CD4-positive, alpha-beta T cell treated with Interleukin-10 for 1 hour (primary cell): ENCODE measurements at places on chromosomes 11 and 22.
A peak's percentile ranks its signal among the peaks of the same experiment; 100 is the strongest.

GRCh38 chr11:102177974-102178631, 67.9 kb downstream of the YAP1 start:
- DNase-seq: no peak

GRCh38 chr22:20009018-20009491, 7.6 kb downstream of the ARVCF start:
- DNase-seq: no peak

DNA sequence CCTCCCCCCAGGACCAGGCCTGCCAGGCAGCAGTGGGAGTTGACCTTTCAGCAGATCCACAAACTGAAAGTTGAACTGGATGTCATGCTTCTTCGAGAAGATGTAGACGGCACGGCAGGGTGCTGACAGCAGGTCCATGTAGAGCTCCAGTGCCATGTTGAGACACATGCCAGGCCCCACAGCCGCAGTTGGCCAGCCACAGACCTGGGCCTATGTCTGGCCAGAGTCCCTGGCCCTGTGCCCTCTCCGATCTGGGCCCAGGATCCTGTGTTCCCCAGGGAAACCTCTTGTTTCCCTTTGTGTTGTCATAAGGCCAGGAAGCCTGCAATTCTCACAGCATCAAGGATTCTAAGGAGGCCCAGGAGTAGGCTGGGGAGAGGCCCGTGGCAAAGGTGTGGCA, at the start of gene GSTT4:
TSS of gene GSTT4 (minus strand) at position 253 of the 400 bp plus-strand sequence. CDS start at position 156, 97 bp downstream.
- DNase-seq: no peak

DNA sequence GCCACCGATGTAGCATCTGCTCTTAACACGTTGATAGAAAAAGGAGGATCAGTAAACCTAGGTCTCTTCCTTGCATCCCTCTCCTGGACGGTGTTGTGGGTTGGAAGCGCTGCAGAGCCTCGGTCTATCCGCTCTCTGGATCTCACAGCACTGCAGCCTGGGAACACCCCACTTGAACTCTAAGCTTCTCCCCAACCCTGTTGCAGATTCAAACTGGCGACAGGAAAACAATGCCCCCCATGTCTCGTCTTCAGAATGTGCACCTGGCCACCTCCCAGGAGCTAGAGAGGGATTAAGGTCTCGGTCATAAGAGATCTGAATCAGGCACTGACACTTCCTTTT, 454 bp downstream of the TMEM218 start:
- DNase-seq: no peak

DNA sequence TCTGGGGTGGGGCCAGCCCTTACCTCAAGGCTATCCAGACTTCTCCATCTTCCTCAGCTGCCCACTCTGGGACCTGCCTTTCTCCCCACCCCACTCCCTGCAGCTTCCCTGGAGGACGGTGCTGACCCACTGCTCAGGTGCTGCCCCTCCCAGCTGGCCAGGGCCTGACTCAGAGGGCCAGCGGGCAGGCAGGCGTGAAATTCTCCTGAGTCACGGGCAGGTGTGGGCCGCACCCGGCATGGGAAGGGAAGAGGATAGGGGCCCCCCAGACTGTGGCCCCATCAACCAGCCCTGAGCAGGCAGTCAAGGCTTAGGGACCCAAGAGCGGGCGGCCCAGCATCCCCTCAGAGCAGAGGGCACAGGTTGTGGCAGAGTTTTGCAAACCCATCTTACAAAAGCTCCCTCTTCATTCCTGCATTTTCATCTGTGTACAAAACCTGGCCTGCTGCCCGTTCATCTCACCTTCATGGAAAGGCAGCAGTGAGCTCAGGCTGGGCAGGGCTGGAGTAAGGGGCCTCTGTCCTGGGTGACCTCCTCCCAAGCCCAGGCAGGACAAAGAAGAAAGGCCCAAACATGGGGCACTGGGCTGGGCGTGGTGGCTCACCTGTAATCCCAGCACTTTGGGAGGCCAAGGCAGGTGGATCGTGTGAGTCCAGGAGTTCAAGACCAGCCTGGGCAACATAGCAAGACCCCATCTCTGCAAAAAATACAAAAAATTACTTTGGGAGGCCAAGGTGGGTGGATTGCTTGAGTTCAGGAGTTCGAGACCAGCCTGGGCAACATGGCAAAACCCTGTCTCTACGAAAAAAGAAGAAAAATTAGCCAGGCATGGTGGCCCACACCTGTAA, 6.1 kb downstream of the RHOD start:
- no peak for DNase-seq

DNA sequence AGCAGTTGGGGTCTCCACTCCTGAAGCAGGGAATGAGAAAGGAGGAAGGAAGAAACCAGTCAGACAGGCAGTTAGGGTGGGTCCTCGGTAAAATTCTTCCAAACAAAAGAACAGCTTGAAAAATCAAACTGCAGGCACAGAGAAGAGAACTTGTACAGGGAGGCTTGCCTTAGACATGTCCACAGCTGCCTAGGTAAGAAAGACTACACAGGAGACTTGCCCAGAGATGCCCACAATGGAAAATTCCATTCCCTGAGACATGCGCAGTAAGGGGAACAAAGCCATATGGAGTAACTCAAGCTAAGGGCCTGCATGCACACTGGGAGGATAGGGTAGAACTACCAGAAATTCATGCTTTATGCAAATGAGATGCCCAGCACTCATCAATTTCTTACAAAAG, 9.8 kb downstream of the KCNJ11 start:
- no peak for DNase-seq

- no peak for DNase-seq
These were observed 29.9 kb downstream of the KCNQ1OT1 start for GRCh38 chr11:2669634-2670469.

GRCh38 chr11:7576726-7577290, 63.0 kb downstream of the PPFIBP2 start:
- DNase-seq: no peak

DNA sequence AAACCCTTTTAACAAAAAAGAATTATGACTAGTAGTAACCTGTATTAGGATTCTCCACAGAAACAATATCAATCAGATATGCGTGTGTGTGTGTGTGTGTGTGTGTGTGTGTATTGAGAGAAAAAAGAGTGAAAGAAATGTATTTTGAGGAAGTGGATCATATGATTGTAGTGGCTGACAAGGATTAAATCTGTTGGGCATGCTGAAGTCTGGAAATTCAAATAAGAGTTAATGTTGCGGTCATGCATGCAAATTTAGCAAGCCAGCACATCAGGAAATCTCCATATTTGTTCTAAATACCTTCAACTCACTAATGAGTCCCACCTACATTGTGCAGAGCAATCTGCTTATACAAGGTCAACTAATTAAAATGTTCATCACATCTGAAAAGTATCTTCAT, 46.8 kb upstream of the IGLL5 start:
- no peak for DNase-seq

DNA sequence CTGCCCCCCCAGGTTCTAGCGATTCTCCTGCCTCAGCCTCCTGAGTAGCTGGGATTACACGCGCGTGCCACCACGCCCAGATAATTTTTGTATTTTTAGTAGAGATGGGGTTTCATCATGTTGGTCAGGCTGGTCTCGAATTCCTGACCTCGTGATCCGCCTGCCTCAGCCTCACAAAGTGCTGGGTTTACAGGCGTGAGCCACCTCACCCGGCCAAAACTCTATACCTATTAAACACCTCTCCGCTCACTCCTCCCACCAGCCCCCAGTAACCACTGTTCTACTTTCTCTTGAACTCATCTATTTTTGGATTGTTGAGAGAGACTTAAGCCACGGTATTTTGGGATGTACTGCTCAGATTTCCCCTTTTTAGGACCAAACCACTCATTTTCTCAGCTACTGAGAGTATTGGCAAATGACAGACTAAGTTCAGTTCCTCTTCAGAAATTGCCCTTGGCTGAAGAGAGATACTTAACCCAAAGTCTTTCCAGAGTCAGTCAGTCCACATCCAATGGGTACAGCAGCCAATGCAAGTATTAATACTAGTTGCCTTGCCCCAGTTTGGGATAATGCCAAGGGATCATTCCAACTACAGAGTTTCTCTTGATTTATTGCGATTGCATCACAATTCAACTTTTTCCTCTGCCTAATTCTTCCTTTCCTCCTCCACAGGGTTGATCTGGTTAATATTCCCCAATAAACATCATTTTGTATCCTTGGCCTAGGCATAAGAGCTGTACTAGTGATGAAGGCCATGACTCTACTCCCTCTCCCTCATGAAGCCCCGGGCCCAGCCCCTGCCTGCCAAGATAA, 36.8 kb upstream of the CSTF3 start:
- DNase-seq: no peak

DNA sequence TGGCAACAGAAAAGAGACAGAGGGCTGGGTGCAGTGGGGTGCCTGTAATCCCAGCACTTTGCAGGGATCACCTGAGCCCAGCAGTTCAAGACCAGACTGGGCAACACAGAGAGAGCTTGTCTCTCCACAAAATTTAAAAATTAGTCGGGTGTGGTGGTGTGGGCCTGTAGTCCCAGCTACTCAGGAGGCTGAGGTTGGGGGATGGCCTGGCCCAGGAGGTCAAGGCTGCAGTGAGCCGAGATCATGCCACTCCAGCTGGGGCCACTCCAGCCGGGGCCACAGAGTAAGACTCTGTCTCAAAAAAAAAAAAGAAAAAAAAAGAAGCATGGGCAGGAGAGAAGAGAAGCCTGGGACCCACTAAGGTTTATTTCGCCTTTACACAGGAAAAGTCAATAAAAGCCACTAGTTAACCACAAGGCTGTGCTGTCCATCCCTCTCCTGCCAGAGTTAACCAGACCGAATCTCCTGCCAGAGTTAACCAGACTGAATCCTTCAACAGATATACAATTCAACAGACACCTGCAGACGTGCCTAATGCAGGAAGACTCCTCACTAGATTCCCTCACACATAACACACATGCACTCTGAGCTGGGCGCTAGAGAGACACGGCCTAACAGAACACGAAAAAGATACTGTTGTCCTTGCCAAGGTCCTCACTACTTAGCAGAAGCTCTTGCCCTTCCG, 29.8 kb downstream of the MICAL3 start:
- DNase-seq: no peak

DNA sequence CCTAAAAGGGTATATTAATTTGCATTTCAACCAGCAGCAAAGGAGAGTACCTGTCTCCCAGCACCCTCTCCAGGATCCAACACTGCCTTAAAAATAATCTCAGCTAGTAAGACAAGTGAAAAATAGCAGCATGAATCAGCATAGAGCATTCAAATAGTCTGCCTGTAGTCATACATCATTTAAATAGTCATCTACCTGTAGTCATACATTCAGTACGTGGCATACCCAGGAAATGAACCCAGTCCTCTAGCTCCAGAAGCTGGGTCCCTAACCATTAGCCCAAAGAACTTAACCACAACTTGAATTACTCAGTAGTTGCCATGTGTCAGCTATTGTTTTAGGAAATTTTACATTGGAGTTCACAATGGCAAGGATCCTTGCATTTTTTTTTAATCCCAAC, 9.3 kb downstream of the TENM4 start:
- DNase-seq: no peak

GRCh38 chr11:9732453-9732852, 68.6 kb downstream of the SWAP70 start:
- DNase-seq: no peak

DNA sequence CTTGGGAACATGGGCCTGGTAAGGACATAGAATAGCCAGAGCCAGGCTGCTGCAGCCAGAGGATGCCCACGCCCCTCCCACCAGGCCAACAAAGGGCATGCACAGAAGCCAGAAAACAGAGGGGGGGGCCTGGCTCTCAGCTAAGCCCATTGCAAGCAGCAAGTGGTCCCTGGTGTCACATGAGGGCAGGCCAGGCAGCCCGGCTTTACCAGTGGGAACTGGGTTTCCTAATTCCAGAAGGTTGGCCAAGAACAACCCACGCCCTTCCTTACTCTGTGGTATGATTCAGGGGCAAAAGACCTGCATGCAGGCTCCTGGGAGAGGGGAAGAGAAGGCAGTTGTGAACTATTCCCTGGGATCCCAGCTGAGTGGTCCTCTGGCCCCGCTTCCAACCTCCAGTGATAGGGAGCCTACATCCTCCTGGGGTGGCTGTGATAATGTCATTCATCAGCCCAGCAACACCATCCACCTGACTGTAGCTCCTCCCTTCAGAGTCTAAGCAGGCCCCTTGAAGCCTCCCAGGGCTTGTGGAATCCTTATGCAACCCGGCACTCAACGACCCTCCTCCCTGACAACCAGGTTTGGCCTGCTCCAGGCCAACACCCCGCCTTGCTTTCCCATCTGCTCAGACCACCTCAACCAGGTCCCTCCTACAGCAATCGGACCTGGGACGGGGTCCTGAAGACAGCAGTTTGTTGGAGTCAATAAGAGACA, 62.1 kb upstream of the LMO1 start:
- DNase-seq: no peak

- no peak for DNase-seq
These were observed 25.3 kb downstream of the PDHX start for GRCh38 chr11:34941688-34942087.

- no peak for DNase-seq
These were observed 555.8 kb downstream of the BRD1 start for GRCh38 chr22:49271831-49272230.

DNA sequence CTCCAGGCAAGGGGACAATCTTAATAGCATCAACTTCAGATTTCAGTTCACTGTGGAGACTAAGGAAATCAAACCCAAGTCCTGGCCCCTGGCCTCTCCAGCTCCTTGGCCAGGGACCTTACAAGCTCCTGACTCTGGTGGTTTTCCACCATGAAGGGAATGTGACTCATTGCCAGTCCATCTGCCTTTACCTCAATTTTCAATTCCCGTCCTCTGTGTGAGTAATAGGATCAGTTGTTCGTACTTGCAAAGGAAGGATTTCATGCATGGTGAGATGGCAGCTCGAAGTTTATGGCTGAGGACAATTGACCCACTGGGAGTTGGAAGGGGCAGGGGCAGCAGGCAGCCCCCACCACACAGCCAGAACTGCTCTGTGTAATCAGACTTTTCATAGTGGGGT, 42.5 kb downstream of the INSC start:
- no peak for DNase-seq

DNA sequence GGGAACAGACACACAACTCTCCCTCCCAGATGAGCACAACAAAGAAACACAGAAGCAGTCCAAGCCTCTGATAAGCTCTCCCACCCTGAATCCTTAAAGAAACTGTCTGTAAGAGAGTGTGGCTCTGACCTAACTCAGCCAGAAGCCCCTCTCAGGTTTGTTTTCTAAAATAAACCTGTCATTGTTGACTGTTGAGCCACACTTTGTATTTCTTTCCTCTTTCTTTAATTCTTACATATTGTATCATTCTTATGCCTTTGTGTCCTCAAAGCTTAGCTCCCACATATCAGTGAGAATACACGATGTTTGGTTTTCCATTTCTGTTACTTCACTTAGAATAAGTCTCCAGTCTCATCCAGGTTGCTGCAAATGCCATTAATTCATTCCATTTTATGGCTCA, 7.8 kb upstream of the OR8D2 start:
- no peak for DNase-seq

- peak; percentile 72 for DNase-seq
These were observed 64.2 kb downstream of the MED15 start for GRCh38 chr22:20571531-20572007.

- no peak for DNase-seq
These were observed 34.6 kb upstream of the PDGFD start for GRCh38 chr11:104198576-104198975.
